ENCODE measurements at places on chromosomes 7 and 10.

- DNase-seq: no peak
Measured at GRCh38 chr10:116421815-116422214, 5.8 kb upstream of the PNLIPRP3 start.

DNA sequence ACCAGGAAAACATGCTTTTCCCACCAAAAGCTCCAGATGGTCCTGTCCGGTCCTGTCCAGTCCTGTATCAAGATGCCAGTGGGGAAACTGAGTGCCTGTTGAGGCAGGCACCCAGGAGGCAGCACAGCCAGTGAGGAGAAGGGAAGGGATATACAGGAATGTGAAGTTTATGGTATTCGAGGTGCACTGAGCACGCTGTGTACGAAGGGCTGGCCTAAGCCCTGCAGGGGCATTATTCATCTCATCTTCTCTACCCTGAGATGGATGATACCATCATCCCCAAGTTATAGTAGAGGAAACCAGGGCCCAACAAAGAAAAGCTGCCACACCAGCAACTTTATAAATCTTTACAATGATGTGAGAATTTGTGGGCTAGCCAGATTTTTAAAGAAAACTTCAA is 23.4 kb upstream of the FXYD4 start:
- no peak for DNase-seq

DNA sequence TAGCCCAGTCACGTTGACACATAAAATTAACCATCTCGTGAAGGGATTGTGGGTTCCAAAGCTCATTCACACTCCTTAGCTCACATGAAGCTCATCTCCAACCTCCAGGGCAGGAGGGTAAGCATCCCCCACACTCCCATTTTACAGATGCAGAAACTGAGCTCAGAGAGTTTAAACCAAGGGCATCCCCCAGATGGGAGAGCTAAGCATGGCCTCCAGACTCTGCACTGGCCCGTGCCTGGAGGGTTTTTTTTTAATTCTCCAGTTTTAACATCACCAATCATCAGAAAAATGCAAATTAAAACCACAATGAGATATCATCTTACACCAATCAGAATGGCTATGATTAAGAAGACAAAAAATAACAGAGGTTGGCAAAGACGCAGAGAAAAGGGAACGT is 53.3 kb upstream of the TCF7L2 start:
- DNase-seq: no peak

GRCh38 chr7:31419505-31420055 is 79.1 kb upstream of the NEUROD6 start:
- no peak for DNase-seq

GRCh38 chr10:44467900-44468299 is 83.0 kb upstream of the CXCL12 start:
- no peak for DNase-seq
